ENCODE measurements at places on chromosomes 3 and 15.

- DNase-seq: no peak
Observed at GRCh38 chr3:13709706-13710105, 160.8 kb downstream of the FBLN2 start.

DNA sequence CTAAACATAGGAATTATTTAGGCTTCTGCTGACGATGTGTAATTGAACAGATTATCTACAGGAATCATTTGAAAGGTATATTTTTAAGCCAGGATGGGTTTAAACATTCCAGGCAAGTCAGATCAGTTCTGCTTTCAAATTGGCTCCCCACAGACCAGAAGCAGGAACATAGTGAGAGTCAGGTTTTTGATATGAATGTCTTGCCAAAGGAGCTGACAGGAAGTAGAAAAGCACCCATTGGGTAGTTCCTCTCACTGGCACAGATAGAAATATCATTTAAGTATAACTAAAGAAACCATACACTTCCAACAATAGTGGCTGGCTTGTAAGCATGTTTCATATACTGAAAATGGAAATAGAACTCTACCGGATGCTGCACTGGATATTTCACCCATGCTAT is 95.2 kb downstream of the CLDN1 start:
- DNase-seq: no peak

GRCh38 chr15:90729261-90729660 is 12.1 kb downstream of the BLM start:
- no peak for DNase-seq

DNA sequence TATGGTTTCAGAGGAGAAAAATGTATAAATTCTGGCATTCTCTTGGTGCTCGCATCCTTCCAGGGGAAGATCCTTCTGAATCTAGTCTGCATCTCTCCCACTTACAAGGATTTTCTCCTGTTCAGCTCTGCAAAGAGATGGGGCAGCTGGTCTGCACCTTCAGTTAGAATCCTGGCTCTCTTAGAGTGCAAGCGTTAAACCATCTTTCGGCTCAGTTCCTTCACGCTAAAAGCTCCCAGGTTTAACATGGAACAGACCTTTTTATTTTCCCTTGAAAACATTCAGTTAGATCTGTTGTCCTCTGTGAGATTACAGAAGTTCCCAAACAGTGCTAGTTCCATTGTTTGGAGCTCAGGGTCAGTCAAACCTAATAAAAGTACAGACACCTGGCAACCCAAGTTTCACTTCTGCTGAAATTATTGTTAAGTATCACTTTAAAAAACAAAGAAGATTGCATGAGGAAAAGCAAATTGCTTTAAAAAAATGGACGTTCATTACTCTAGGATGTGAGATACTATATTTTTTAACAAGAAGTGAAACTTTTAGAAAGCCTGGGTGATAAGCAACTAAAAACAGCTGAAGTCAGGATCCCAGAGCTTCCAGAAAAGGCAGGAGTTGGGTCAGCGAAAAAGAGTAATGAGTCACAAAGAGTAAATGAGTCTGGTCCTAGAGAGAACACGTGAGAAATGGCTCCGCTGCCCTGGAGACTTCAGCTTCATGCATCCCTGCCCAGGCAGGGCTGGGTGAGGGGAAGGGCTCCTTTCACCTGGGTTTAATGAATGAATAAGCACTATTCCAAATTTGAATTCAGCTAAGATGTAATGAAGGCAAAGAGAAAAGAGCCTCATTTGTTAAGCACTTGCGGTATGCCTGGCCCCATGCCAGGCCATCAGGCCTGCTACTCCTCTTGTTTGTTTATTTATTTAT is 63.3 kb downstream of the ABTB1 start:
- peak; percentile 83 for DNase-seq

DNA sequence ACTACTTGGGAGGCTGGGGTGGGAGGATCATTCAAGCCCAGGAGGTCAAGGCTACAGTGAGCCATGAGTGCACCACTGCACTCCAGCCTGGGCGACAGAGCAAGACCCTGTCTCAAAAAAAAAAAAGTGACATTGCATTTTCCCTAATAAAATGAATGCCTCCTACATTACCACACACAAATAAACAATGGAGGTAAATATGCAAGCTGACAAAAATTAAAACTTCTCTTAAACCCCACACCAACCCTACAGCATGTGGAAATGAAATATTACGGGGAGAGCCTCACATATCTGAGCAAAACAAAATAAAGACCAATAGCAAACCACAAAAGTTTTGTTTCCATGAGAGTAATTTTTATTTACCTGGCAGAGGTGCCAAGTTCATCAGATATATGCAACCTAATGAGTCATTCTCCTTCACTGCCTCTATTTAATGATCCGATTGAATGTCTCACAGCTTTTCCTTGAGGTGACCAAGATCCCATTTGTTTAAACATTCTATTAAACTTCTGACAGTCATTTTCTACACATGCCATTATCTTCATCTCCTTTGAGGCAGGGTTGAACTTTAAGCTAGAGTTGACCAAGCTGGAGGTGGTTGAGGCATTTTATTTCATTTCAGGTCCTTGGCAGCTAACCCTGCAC is 9.4 kb upstream of the CAV3 start:
- no peak for DNase-seq

- DNase-seq: no peak
Observed at GRCh38 chr3:13011573-13012220, 61.5 kb downstream of the IQSEC1 start.

DNA sequence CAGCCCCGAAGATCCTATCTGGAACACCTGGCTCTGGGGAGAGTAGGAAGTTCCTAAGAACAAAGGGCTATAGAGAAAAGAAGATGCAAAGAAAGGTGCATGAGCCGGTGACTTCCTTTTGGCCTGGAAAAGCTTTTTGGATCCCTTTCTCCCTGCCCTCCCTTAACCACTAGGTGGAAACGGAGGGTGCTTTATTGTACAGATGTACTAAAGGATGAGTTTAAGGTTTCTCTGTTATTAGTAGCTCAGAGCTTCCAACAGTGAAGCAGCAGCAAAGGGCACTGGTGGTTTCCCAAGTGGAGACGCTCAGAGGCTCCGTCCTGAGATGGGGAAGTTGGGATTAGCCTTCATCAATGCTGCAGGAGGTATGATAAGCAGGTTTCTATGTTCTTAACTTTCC is 5.9 kb upstream of the ADGRG7 start:
- DNase-seq: peak; percentile 43

DNA sequence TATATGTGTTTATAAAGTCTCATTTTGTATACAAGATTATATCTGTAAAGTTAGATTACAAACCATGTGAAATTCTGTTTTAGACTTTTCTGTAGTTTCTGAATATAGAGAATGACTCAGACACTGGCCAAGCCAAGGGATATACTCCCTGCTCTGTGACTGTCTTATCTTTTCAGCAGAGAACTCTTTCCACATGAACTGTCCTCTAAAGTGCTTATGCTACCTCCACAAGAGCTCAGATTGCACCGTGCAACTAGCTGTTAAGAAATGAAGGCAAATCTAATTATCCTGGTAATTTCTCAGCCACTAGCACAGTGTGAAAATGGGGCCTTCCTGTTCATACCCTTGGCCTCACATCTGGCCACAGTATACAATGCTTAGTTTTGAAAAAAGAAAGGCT is 44.3 kb upstream of the CPNE4 start:
- peak; percentile 70 for DNase-seq

Data from iris pigment epithelial cell (primary cell).